ENCODE measurements at places on chromosomes 2 and 18.

DNA sequence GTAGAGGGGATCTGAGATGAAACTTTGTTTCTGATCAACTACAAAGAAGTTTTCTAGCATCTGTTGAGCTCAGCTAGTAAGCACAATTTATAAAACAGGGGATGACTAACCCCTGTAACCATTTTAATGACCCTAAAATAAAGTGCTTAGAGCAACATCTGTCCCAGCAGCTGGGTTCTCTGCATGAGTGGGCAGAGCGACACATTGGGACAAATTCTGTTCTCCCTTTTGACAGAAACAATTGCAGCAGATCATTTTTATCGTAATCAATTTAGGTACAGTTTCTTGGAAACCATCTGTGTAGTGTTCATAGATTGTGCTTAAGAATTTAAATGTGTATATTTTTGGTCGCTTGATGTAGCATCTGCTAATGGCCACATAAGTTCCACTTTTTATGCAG is 678.0 kb downstream of the RNF144A start:
- DNase-seq, result no peak

GRCh38 chr2:202114795-202115194 is 41.7 kb downstream of the KIAA2012 start:
- no peak for DNase-seq

DNA sequence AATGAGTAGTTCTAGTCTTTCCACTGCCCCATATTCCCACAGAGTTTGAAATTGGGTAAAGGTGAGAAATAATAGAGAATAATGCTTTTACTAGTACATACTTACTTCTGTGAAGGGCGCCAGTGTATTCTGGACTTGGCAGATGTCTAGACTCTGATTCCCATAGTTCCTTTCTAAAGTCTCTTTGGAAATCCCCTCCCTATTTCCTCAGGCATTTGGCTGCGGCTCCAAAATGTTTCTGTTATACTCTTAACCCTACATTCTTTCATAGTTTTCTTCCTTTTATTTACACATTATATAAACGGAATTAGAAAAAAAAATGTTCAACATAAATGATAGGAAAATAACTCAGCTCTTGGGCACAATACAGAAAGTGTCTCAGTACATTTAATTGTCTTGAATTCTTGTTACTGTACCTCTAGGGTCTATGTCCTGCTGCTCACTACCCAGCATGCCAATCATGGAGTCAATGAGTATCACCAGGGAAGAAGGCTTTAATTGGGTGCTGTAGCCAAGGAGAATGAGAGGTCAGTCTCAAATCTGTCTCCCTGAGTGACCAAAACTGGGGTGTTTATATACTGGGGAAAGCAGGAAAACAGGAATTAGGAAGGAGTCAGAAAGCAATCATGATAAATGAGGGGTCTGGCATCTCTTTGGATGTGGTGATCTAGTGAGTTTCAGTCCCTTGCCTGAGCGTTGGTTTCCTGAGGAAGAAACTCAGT is 147.8 kb upstream of the MMADHC start:
- no peak for DNase-seq

DNA sequence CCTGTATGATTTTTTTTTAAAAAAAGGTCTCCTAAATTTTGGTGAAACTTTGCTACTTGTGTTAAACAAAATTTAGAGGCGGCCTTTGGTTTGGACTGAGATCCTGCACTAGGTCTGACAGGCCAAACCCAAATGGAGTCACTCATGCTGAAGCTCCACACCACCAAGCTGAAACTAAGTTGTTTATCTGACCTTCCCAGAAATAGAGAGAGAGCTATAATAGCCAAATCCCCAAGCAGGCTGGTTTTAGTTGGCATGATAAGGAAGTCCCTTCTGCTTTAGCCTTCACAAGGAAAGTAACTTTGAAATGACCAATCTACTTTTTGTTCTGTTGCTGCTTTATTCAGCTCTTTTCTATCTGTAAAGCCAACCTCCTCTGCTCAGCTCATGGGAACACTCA is 17.1 kb upstream of the THUMPD2 start:
- no peak for DNase-seq

GRCh38 chr2:233651430-233651829 is 15.2 kb downstream of the UGT1A10 start:
- DNase-seq, result no peak

- DNase-seq, result no peak
These were observed 109.9 kb upstream of the DTNA start for GRCh38 chr18:34600158-34600557.

DNA sequence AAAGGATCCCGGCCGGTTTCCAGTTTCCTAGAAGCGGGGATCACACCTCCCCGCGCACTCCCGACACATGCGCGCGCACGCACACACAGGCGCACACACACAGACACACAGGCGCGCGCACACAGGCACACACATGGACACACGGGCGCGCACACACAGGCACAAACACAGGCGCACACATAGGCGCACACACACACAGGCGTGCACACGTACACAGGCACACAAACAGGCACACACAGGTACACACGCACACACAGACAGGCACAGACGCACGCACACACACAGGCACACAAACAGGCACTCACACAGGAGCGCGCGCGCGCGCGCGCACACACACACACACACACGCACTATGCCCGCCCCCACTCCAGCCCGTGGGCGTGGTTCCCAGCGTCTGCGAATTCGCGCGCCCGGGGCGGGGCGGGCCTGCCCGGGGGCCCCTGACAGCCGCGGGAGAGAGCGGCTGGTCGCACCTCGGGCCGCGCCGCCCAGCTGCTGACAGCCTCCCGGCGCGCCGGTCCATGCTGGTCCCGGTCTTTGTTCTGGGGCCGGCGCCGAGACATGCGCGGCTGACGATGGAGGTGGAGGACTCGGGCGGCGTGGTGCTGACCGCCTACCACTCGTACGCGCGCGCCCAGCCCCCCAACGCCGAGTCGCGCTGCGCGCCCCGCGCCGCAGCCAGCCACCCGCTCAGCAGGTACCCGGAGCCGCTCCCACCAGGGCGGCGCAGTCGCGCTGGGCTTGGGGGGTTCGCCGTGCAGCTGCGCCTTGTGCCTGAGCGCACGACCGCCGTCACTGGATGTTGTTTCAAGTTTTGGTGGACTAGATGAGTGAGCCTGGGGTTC is at the start of gene ARHGAP28:
ARHGAP28 (plus strand) TSS at position 470 of the 845 bp plus-strand sequence; CDS start at position 576, 106 bp downstream.
- no peak for DNase-seq

GRCh38 chr18:79490626-79491041 is 94.9 kb downstream of the NFATC1 start:
- DNase-seq, result no peak

DNA sequence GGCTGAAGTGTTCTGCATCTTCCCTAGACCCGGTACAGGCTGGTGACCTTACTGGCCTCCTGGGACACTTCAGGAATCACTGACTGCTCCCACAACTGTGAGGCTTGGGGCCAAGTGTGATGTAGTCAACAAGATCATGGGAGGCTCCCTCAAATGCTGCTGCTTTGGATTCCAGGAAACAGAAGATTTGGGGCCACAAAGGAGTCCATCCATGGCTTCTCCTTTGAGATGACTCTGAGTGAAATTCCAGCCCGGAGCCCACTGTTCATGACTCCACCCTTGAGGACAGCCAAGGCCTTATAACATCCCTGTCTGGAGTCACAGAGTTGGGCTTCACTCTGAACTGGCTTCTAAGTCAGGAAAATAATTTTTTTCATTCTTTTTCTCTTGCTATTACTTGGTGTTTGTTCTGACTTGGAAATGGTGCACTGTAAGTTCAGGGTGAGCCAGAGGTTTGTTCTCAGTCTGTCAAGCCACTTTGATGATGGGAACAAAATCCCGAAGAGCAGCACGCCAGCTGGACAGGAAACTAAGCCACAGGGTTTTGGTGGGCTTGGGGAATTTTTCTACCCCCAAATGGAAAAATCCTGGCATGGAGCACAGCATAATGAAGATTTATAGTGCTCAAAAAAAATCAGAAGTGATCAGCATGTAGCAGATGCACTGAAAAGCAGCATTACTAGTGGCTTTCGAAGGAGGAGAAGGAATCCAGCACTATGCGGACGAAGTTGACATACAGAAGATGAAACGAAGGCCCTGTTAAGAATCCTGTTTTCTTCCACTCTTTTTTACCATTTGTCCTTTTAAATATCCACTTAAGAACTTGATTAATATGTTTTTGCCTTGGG is 98.1 kb upstream of the ZFP36L2 start:
- no peak for DNase-seq

DNA sequence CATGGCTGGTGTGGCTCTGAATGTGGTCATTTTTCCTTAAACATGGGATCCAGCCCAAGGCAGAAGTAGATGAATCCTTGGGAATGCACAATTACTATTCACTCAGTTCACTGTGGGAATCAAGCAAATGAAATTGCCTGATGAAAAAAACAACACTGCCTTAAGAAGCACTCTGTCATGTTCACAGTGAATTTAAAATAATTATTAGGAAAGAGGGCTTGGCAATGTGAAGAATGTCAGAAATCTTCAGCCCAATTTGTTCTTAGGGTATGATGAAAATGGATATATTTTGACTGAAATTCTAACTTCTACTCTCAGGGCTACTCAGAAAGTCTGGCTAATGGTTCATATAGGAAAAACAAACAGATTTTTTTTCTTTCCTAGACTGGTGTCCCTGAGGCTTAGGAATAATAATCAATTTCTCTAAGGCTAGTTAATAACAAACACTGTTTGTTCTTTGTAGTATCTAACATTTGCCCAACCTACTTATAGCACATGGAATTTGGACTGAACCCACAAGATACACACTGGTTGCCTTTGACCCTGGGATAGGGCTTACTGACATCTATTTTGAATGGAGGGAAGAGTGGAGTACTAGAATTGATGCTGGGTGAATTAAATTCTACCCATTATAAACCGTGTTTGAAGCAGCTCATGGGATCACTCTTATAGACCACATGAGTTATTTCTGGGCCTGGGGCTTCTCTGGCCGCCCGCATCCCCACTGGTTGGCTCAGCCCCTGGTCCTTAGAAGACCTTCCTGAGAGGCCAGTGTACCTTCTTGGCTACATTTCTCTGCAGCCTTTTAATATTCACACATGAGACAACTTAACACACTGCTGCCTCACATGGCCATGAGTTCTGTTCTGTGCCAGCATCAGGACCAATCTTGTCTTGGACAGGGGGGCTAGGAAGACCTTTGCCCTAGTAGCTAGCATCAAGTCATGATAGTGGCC is 8.3 kb upstream of the MRPL33 start:
- DNase-seq, result no peak

DNA sequence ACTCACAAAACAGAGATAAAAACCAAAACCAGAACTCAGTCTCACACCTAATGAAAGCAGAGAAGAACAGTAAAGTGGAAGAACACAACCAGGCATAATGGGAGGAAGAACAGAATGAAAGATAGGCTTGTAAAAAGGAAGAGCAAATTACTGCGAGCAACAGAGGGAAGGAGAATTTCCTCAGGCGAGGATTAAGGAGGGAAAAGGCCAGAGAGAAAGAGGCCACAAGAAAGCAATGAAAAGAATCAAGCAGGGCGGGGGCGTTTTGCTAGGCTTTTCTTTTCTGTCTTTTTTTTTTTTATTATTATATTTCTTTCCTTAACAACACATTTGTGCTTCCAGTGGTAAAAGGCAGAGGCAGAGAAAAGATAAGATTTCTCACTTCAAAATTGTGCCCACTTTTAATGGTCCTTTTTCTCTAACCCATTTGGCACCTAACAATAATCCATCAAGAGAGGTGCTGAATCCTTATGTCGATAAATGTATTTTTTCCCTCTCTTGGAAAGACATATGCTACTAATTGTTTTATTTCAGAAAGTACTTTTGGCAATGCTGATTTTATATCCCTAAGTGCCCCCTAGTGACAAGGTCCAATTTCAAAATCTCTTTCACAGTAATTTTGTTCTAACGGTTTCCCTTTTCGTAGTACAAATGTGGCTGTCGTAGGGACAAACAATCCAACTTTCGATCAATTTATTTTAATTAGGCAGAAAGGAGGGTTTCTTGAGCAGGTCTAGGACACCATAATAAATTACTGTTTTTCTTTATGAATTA is 138.7 kb upstream of the AQP4 start:
- no peak for DNase-seq

- DNase-seq, result no peak
These were observed 21.9 kb downstream of the TRABD2A start for GRCh38 chr2:84858937-84859336.

- no peak for DNase-seq
These were observed 126.0 kb upstream of the MSH6 start for GRCh38 chr2:47656715-47657600.

- no peak for DNase-seq
These were observed 209.7 kb upstream of the PARD3B start for GRCh38 chr2:204335451-204336058.

DNA sequence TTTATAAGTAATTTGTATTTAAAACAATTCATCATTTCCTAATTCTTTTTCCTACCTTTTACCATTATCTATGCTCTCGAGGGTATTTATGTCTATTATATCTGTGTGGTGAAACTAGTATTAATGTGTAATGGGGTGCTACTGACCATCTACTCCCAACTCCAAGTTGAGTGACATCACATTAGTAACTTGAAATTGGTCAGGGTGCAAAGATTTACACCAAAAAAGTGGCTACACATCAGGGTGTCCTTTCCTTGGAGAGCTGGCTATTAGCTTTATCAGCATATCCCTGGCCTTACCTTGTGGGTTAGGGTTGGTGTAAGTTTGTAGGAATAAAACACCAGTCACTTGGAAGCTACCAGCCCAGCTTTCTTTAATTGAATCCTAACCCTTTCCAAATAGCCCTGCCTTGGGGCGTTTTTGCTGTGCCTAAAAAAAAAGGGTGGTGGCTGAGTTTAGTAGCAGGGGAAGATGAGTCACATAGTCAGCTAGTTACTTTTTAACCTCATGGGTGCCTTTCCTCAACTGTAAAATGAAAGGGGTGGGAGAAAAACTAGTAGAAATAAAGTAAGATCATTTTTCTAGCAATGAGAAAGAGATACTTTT is 14.0 kb downstream of the ANXA4 start:
- no peak for DNase-seq

- no peak for DNase-seq
These were observed 757.5 kb upstream of the DDX18 start for GRCh38 chr2:117057016-117057415.

- no peak for DNase-seq
These were observed 150.0 kb downstream of the LPIN1 start for GRCh38 chr2:11896386-11896785.

GRCh38 chr2:4047961-4048891 is 344.9 kb downstream of the DCDC2C start:
- no peak for DNase-seq

DNA sequence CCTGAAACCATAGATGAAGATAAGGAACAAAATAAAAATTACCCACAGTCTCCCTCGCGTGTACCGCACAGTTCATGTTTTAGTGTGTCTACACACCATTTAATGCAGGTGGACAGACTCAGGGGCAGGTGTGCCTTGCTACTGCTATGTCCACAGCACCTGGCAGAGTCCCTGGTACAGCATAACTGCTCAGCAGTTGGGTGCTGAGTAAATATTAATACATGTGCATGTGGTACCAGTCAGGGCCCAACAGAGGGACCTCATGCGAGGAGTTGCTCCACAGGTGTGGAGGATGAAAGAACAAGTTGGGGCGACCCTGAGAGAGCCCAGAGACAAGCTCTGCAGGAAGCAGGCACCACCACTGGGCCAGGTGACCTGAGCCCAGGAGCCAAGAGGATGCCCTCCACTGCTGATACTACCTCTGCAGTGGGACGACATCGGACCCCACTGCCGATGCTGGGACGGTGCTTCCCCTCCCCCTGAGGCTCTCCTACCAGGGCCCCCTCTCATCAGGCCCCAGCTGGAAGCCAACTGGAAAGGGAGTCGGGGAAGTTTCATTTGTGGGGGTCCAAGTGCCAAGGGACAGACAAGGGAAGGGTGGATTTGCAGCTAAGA is 100.8 kb downstream of the NEDD4L start:
- DNase-seq, result no peak

Measured in activated effector memory CD4-positive, alpha-beta T cell treated with Interleukin-2 at 50 U/mL for 16 hours (primary cell).